ENCODE measurements at places on chromosomes 7 and 10.

DNA sequence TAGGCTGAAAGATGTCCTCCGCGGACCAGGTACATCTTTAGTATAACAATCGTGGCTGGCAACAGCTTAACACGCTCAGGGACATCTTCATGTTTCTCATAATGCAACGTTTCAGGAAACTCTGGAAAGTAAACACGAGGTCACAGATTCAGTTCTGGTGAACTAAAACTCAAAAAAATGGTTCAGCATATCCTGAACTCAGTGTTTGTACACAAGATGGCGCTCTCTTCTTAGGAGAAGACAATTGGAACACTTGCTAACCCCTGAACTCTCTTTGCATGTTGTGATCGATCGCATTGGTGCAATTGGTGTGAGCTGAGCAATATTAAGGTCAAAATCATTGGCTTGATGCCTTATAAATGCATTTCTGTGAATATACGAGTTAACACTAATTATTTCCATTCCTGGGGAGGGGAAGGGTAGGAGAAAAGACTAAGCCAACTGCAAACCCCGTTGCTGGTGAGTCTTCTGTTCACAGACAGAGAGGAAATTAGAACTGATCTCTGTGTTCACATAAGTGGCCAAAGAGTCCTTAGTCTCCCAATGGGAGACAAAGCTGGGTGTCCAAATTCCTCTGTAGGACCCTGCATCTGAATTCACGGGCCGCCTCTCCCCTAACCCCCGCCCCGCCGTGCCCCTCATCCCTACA lies 52.6 kb upstream of the FAM180A start:
- DNase-seq = peak; percentile 4

GRCh38 chr10:11330383-11331045 lies 280.9 kb downstream of the USP6NL start:
- DNase-seq = no peak

- DNase-seq = no peak
Observed at GRCh38 chr10:62573929-62574328, 199.8 kb downstream of the ZNF365 start.

- no peak for DNase-seq
Observed at GRCh38 chr7:1229956-1230355, 2.7 kb upstream of the UNCX start.

DNA sequence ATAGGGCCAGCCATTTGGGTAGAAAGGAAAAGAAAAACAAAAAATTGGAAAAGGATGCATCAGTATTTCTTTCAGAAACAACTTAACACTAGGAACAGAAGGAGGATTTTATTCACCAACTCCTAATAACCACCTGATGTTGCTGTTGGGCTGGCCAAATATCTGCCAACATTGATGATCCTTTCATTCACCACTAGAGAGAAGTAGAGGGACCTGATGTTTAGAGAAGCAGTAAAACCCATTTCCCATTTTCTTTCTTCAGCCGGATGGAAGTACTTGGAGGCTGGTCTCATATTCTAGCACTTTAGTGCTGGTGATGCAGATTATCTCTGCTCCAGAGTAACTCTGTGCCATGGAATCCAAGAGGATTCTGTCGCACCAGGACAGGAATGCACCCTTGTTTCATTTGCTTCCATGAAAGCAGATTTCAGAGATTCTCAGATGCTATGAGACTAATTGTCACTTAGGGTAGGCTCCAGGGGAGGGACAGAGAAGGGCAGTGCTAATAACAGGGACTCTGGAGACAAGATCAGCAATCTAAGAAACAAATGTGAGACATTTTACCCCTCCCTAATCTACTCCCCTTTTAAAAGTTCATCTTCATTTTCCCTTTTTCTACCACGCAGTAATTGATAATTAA lies 3.1 kb downstream of the KLLN start:
- peak; percentile 9 for DNase-seq

DNA sequence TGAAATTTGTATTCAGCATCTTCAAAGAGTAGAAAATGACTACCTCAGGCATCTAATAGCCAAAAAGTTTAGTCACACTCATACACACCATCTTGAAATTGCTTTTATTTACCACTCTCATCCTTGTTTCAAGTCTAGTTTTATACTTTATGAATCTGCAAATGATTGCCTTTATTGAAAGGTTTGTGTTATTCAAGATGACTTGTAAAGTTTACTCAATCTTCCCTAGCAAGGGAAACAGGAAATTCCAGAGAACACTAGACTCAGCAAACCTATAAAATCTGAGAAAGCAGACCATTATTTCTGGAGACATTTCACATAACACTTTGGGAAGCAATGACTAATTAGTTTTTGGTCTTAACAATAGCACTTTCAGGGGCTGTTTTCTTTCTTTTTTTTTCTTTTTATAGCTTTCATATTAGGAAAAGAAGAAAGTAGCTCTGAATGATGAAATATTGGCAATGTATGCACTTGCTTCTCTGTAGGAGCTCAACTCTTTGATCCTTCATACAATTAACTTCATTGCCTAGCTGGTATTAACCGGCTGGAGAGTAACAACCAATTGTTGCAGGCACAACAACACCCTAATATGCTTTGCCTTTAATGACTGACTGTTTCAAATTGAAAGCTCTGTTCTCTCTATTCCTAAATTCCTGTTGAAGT lies 68.9 kb upstream of the HDAC9 start:
- DNase-seq = no peak

DNA sequence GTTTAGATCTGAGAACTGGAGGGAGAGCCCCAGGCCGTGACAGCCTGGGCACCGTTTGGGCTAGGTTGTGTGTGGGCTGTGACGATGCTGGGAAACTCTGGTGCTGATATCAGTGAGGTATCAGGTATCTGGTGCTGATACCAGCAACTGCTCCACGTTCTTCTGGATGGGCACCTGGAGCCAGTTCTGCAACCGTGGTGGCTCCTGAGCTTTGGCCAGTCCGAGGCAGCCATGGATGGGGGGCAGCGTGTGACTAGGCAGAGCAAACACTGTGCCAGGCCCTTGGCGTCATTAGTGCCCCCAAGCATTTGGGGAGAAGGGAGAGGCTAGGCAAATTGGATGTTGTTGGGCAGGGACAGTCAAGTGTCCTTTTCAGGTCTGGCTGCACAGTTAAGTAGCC lies 57.9 kb downstream of the ZNF467 start:
- no peak for DNase-seq

DNA sequence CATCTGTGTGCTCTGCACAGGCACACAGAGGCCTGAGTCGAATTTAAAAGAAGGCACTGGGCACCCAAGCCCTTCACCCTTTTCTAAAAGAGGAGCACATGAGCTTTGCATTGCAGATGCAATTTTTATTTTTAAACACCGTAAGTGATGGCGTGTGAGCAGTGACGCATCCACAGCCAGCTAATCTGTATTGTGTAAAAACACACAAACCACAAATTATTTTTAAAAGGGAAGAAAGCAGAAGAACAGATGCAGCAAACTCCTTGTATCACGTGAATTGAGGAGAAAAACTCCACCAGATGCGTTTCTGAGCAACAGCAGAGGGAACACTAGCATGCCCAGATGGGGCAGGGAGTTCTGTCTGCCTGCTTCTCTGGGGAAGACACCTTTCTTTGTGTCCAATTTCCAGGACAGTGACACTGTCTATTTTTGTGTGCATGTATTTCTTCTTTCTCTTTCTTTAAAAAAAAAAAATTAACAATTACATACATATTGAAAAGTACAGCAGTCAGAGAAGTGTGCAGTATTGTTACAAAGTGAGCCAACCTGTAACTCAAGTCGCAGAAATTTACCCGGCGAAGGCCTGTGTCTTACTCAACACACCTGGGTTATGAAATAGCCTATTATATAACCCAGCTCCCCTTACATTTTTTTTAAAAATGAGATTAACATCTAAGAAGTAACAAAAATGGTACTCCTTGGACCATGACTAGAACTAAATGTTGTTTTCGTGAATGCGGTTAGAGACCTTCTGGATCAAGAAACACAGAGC lies 39.2 kb downstream of the EEPD1 start:
- no peak for DNase-seq

DNA sequence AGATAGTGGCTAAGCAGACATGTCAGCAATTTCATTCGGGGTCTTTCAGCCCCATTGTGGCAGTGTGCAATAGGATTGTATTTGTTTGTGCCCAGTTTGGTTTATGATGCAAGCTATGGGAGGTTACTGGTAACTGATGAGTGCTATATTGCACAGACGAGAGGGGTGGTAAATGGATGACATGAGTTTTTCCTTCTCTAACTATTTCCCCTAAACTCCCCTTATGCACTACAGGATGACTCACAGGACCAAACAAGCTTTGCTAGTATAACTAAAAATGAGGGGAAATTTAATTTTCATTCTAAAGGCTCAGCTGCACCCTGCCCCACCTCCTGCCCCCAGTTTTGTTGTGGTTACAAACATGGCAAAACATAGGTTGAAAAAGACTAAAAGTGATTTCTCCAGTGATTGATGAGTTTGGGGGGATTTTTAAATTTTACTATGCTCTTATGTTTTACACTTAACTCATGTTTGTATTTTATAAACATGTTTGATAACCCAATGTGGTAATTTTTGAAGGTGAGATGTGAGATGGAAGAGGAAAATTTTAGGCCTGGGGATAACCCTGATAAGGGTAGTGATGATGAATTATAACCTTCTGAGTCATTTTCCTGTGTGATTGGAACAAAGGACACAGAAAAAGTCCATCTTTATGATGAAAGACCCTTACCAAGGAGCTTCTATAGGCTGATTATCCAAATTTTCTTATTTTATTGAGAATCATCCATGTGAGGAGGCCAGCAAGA lies 60.8 kb upstream of the NAMPT start:
- DNase-seq = no peak

- DNase-seq = no peak
Observed at GRCh38 chr7:105664816-105665525, 83.7 kb upstream of the EFCAB10 start.

DNA sequence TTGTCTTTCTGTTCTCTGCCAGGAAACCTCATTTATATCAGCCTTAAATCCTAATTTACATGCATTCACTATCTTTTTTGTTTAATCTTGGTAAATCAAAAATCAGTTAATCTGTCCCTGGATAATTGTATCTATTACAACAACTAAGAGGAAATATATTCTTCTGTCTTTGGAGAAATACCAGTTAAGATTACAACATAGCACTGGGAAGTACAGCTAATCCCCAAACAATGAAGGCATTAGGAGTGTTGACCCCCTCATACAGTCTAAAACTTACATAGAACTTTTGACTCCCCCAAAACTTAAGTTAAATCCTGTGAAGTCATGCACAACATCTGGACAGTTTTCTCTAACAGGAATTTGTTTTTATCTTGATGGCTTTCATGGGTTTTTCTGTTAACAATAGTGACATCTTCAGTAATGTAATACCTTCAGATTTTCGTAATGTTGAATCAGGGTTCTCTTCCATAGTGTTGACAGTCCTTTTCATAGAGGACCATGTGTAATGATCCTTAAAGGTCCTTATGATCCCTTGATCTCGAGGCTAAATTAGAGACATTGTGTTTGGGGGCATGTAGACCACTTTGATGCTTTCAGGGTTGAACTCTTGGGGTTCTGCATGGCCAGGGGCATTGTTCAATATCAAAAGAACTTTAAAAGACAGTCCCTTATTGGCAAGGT lies 24.1 kb upstream of the ABCC2 start:
- no peak for DNase-seq

DNA sequence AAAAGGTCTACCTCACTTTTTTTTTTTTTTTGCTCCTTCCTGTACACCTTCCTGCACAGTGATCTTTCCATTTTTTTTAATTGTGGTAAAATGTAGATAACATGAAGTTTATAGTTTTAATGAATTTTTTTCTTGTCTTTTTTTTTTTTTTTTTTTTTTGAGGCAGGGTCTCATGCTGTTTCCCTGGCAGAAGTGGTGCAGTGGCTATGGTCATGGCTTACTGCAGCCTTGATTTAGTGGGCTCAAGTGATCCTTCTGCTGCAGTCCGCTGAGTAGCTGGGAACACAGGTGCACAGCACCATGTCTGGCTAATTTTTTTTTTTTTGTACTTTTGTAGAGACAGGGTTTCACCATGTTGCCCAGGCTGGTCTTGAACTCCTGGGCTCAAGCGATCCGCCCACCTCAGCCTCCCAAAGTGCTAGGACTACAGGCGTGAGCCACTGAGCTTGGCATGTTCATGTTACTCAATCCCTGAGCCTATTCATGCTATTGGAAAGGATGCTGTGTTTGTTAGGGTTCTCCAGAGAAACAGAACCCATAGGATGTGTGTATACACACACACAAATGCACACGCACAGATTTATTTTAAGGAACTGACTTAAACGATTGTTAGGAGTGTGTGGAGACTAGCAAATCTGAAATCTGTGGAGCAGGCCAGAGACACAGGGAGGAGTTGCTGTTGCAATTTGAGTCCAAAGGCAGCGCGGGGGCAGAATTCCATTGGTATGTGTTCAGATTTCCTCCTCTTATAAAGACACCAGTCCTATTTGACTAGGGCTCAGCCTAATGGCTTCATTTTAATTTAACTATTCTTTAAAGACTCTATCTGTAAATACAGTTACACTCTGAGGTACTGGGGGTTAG lies 29.1 kb downstream of the GALNT11 start:
- no peak for DNase-seq

GRCh38 chr10:69372126-69372980 lies 44.4 kb downstream of the TACR2 start:
- no peak for DNase-seq

DNA sequence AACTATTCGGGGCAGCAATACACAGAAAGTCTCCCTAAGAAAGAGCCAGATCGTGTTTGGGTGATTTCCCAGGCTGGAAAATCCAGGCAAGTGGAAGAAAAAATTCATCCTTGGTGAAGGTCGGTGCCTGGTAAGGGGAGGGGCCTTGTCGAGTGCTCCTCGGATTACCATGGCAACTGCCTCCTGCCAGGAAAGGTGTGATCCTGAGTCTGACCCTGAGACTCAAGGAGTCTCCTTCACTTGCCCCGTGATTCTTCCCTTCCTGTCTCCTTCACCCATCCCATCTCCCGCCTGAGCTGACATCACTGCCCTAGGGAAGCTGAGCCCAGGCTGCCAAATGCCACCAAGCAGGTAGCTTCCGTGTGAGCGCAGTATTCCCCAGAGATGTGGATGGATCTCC lies 112.2 kb downstream of the MYL10 start:
- no peak for DNase-seq

DNA sequence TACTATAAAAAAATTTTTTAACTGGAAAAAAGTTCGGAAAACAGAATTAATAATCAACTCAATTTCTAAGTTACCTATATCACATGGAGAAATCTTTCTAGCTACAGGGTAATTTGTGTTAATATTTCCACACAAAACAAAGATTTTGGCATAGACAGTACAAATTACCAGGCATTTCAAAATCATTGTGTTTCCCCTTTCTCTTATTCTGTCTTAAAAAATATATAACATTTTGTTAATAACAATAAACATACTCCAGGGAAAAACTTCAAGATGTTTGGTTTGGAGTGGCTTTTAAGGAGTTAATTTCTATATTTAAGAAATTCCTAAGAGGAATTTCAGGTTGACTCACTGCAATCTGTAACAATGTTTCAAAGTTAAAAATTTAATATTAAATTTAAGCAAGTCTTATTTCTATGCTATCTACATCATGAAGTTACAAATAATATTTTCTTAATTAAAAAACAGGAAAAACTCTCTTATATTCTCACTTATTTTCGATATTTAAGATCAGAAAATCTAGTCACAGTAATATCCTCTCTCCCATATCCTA lies 132.6 kb downstream of the NRBF2 start:
- DNase-seq = no peak

Data from T follicular helper cell (primary cell).